Activated CD8-positive, alpha-beta memory T cell treated with anti-CD3 and anti-CD28 coated beads for 1 hour (primary cell): ENCODE measurements at places on chromosomes 5 and 9.

DNA sequence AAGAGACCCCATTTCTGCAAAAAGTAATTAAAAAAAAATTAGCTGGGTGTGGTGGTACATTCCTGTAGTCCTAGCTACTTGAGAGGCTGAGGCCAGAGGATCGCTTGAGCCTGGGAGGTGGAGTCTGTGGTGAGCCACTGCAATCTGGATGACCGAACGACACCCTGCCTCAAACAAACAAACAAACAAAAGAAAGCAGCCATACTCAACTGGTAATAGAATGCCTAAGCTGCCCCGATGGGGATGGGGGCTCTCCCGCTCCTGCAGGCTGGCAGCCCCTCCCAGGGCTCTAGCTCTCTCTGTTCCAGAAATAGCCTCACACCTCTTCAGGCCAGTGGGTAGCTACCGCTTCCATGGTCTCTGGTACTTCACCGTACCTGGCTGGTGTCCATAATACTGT lies 241.8 kb downstream of the FANCC start:
- DNase-seq: no peak

DNA sequence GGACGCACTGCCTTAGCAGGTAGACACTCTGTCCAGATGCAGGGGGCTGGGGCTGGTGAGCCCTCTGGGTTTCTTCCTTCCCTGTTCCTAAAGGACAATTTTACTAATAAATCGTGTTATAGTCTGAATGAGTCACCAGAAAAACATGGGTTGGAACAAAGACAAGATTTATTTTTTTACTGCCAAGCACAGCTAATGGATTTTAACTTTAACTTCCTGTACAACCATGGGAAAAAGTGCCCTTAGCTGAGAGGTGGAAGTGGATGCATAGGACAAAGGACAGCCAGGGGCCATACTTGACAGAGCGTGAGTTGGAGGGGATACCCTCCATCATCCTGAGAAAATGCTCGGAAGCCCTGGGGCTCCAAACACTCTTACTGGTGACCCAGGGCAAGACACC lies 300.7 kb downstream of the MSX2 start:
- DNase-seq: no peak

GRCh38 chr5:140633021-140633471 lies at the start of gene CD14:
TSS of gene CD14 (minus strand) at chr5:140633175. CDS start at chr5:140633071, 104 bp downstream.
- DNase-seq: no peak

DNA sequence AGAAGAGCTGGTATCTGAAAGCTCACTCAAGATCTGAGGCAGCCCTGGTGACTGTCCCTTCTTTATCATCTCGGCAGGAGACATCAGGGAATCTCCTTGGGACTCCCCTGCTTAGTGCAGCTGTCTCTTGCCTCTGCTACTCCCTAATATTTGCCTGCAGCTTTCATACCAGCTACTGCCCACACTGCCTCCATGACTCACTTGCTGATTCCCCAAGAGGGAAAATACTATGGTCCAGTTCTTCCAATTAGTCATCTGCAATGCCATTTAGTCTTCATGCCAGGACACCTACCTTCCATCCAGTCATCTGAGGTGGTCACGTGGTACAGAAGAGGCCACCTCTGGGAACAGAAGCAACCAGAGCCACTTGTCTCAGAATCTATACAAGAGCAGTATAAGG lies 270.8 kb downstream of the NTRK2 start:
- DNase-seq: no peak

DNA sequence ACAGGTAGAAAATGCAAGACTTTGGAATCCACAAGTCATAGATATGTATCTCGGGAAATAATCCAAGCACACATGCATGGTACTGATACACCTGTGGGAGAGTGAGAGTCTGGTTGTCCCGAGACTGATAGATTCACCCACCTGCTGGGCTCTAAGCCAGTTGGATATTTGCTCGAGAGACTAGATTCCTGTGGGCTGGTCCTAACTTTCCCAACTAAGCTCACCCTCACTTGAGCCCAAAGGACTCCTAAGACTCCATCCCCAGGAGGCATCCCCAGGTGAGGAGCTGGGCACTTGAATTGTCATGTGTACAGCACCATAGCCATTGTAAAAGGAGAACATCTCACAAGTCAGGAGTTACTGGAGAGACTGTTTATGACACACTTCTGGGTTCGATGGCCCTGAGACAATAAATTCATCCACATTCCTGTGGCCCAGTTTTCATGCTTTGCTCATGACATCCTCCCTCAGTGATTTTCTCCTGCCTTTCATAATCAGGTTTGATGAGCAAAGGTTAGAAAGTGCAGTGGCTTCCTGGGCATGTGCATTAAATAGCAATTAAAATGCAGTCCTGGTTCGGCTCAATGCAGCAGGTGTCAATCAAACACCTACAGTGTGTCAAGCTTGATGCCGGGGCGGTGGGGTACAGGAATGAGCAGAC lies 18.1 kb downstream of the SLC1A1 start:
- no peak for DNase-seq

DNA sequence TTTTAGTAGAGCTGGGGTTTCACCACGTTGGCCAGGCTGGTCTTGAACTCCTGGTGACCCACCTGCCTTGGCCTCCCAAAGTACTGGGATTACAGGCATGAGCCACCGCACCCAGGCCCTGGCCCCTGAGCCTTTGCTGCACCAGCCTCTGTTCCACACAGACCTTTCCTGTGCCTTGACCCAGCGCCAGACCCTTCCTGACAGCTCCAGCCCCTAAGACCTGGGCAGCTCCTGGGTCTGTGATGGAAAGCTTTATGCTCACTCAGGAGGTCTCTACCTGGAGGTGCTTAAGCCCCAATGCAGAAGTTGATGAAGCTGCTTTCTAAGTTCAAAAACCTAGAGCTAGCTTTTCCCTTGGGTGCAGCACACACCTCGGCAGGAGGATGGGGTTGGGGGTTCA lies 58.8 kb upstream of the NEK6 start:
- no peak for DNase-seq
